ENCODE measurements at places on chromosomes 1 and 21.

DNA sequence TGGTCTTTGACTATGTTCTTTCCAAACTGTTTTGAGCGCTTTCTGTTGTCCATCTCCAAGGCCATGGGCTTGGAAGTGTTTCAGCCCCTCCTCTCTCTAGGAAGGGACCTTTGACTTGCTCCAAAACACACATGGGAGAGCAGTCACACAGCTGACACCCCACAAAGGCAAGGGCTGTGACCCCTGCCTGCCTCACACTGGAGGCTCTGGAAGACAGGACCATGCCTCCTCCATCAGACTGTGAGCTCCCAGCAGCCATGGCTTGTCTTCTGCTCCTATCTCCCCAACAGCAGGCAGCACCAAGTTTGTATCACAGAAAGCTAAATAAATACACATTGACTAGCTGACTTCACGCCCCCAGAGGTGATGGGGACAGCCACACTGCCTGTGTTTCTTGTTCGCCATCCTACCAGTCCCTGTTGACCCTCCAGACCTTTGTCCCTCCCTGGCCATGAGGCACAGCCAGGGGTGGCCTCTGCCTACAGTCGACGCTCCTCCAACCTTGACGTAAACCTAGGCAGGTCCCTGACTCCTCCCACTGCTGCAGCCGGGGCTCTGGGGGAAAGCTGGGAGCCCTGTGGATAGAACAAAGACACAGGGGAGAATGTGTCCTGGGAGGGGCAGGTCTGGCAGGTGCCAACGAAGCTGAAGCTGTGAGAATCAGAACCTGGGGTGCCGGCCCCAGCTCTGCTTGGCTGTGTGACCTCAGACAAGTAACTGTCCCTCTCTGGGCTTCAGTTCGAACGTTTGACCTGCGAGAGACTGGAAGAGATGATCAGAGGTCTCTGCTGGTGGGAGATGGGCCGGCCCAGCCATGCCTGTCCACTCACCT, 4.8 kb downstream of the PLA2G2F start:
- H3K36me3 ChIP-seq, result no peaks in the 10 kb centered on the region
- no peak overlapping the region for H3K27ac ChIP-seq
- H3K4me1 ChIP-seq, result no peaks in the 10 kb centered on the region
- no peak overlapping the region for H3K4me3 ChIP-seq
- H3K27me3 ChIP-seq, result peaks cover 8% of the 10 kb centered on the region

DNA sequence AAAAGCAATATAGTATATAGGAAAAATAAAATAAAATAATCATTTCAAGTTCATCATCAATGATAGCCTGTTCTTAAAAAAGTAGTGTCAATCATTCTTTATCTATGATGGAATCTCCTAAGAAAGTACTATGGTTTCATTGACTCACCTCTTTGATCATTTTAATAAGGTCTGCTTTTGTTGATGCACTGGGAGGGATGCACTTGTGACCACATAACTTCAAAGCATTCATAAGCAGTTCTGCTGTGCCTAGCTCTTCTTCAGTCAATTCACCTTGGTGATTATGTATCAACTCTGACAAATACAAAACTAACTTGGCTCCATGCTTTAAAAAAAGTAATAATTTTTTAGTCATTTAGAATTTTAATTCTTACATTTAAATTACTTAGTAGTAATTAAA, 84.8 kb upstream of the GNG4 start:
- no peak overlapping the region for H3K4me3 ChIP-seq
- no peaks in the 10 kb centered on the region for H3K27me3 ChIP-seq
- no peak overlapping the region for H3K27ac ChIP-seq
- H3K4me1 ChIP-seq, result peaks cover 5% of the 10 kb centered on the region
- H3K36me3 ChIP-seq, result no peaks in the 10 kb centered on the region

DNA sequence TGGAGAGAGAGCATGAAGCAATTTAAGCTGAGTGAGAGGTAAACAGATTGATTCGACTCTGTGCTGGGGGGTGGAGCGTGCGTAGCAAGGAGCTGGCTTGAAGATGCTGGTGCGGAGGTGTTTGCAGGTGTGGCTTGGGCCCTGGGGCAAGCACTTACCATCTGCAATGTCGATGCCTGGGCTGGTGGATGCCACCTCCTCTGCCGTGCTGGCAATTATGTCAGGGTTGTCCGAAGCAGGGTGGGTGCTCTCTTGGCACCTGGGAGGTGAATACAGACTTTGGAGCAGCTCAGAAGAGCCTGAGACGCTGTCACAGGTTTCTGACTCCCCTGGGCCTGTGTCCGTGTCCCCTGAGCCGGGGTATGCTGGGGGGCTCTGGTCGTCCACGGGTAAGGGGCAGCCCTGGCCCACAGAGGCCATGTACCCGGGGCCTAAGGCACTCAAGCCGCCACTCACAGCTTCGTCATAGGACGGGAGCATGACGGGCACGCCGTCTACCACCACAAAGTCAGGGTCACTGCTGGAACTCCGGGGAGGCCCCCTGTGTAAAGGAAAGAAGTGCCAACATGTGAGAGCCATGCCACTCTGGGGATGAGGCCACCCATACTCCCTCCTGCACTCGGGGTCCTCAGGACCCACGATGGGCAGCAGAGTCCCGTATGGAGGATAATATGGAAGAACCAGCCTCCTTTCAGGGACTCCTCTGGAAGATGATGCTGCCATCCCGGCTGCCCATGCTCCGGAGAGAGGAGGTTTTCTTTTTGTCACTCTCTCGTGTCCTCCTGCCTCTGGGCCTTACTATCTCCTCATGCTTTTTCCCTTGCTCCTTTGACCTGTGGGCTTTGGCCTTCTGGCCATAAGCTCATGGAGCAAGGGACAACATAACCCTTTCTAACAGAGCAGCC, 80.3 kb upstream of the TLR5 start:
- H3K4me3 ChIP-seq, result no peak overlapping the region
- H3K4me1 ChIP-seq, result no peaks in the 10 kb centered on the region
- no peaks in the 10 kb centered on the region for H3K36me3 ChIP-seq

- no peak overlapping the region for H3K4me3 ChIP-seq
- H3K27me3 ChIP-seq, result no peaks in the 10 kb centered on the region
- no peaks in the 10 kb centered on the region for H3K4me1 ChIP-seq
Measured at GRCh38 chr1:210553711-210554110, 225.0 kb downstream of the HHAT start.

DNA sequence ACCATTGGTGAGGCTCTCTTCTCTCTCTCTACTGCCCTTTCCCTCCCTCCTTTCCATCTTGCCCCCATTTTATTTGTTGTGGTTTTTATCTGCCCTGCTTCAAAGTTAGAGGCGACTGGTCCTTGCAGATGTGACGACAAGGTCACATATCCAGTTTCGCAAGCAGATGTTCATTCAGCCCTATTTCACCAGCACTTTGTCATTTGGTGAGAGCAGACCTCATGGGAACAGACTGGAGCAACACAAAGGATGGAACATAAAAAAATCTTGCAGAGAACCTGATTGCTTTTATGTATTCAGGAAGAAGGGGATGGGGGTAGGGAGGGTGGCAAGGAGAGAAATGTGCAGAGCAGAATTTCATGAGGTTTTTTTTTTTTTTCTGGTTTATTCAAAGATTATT, 84.3 kb downstream of the ELAVL4 start:
- H3K36me3 ChIP-seq, result no peaks in the 10 kb centered on the region
- no peak overlapping the region for H3K27ac ChIP-seq

GRCh38 chr1:23742670-23743286, 493 bp upstream of the ELOA start:
- peak; percentile 31 for DNase-seq
- H3K27me3 ChIP-seq, result no peaks in the 10 kb centered on the region
- H3K36me3 ChIP-seq, result no peaks in the 10 kb centered on the region
- H3K4me3 ChIP-seq, result peak overlapping the region; percentile 89
- H3K27ac ChIP-seq, result peak overlapping the region; percentile 75

DNA sequence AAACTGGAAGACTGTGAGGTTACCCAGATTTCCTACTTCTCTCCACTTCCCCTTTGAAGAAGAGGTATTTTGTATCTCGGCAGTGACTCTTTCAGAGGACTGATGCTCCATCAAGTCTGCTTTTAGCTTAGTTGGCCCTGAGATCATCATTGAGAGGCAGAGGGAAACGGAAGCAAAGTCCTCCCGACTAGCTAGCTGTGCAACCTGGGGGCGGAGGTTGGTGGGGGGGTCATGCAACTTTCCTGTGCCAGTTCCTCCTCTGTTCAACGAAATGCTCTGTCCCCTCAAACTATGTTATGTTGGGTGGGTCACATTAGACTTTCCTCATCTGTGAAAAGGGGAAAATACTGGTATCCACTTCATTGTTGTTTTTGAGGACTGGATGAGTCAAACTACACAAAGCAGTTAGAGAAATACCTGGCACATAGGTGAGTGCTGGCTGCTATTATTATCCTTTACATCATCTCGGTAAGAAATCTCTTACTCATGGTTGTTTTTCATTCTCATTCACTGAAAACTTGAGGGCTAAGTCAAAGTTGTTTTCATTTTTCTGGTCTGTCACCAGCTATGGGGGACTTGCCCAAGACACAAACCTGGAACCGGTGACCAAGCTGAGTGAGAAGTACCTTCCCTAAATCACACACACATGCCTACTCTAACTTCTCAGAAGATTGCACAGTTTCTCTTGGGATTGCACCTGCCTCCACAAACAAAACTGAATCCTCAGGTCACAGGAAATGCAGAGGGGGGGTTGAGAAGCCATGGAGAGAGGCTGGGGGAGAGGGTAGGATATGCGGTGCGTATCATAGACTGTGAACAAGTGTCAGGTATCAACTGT, 83.3 kb downstream of the ABCA4 start:
- DNase-seq, result no peak
- no peak overlapping the region for H3K4me3 ChIP-seq

DNA sequence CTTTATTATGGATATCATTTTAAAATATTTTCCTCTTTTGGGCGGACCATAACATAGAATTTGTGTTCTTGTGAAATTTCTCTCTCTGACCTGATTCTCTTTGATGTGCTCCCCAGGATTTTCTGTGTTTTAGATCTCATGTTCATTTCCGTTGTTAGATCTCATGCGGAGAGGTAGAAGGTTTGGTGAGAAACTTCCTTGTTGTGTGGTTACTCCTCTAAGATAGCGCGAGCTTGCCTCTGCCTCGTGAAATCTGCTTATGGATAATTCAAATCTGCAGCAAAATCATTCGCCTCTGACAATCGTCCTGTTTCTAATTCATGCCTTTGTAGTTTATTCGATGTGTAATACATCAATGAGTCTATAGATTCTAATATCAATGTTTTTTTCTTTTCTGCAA, 580.4 kb downstream of the USP25 start:
- no peaks in the 10 kb centered on the region for H3K36me3 ChIP-seq
- H3K27ac ChIP-seq, result no peak overlapping the region
- no peaks in the 10 kb centered on the region for H3K27me3 ChIP-seq
- H3K4me3 ChIP-seq, result no peak overlapping the region
- no peaks in the 10 kb centered on the region for H3K4me1 ChIP-seq

GRCh38 chr1:223258751-223259198, 105.2 kb downstream of the SUSD4 start:
- no peaks in the 10 kb centered on the region for H3K36me3 ChIP-seq
- peak; percentile 44 for DNase-seq
- no peak overlapping the region for H3K27ac ChIP-seq
- no peak overlapping the region for H3K4me3 ChIP-seq

GRCh38 chr1:25447547-25447946, 16.9 kb downstream of the MACO1 start:
- H3K4me1 ChIP-seq, result no peaks in the 10 kb centered on the region
- no peaks in the 10 kb centered on the region for H3K36me3 ChIP-seq
- H3K27ac ChIP-seq, result no peak overlapping the region
- H3K4me3 ChIP-seq, result no peak overlapping the region

DNA sequence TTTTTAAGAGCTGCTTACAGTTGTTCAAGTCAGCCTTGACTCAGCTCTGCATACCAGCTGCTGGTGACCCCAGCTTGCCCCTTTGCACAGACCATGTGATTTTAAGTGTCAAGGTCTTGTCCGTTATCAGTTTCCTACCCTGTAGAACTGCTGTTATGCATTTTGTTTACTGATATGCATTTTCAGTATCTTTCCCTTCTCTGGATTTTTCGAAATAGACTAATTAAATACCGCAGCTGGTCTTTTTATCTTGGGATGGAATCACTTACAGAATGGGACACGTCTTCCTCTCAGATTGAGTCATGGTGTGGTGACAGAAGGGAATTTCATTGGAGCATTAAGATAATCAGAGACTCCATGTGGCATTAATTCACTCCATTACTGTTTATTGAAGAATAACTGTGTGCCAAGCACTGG, 145.6 kb downstream of the FMN2 start:
- peaks cover 13% of the 10 kb centered on the region for H3K4me1 ChIP-seq
- H3K36me3 ChIP-seq, result peaks cover 1% of the 10 kb centered on the region
- peak; percentile 67 for DNase-seq
- no peaks in the 10 kb centered on the region for H3K27me3 ChIP-seq
- H3K4me3 ChIP-seq, result no peak overlapping the region
- peak overlapping the region; percentile 81 for H3K27ac ChIP-seq

- H3K27me3 ChIP-seq, result peaks cover 23% of the 10 kb centered on the region
- DNase-seq, result no peak
- no peak overlapping the region for H3K27ac ChIP-seq
- H3K4me3 ChIP-seq, result no peak overlapping the region
Measured at GRCh38 chr1:110258734-110259133, 48.6 kb downstream of the KCNC4 start.

DNA sequence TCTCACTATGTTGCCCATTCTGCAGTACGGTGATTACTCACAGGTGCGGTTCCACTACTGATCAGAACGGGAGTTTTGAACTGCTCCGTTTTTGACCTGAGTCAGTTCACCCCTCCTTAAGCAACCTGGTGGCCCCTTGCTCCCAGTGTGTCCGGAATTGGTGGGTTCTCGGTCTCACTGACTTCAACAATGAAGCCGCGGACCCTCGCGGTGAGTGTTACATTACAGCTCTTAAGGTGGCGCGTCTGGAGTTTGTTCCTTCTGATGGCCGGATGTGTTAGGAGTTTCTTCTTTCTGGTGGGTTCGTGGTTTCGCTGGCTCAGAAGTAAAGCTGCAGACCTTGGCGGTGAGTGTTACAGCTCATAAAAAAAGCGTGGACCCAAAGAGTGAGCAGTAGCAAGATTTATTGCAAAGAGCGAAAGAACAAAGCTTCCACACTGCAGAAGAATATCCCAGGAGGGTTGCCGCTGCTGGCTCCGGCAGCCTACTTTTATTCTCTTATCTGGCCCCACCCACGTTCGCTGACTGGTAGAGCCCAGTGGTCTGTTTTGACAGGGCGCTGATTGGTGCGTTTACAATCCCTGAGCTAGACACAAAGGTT, 17.6 kb upstream of the PARP1 start:
- H3K27ac ChIP-seq, result no peak overlapping the region
- H3K4me1 ChIP-seq, result no peaks in the 10 kb centered on the region
- no peak for DNase-seq
- no peak overlapping the region for H3K4me3 ChIP-seq
- no peaks in the 10 kb centered on the region for H3K36me3 ChIP-seq
- peaks cover 2% of the 10 kb centered on the region for H3K27me3 ChIP-seq

DNA sequence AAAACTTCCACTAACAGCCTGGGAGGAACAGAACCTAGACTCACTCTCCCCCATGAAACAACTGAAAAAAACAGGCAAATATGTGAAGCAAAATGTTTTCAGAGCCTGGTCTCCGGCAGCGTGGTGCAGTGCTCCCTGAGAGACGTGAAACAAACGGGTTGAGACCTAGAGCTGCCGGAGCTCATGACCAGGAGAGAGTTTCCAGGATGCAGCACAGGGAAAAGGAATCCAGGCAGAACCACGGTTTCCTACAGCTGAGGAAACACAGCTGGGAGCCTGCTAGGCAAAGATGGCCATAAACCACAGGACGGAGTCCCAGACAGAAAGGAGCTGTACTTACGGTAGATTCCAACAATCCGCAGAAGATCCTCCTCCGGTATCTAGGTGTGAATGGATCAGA, 20.2 kb upstream of the SLC19A1 start:
- no peak overlapping the region for H3K27ac ChIP-seq
- peaks cover 5% of the 10 kb centered on the region for H3K27me3 ChIP-seq
- H3K4me1 ChIP-seq, result no peaks in the 10 kb centered on the region
- DNase-seq, result peak; percentile 8
- H3K36me3 ChIP-seq, result no peaks in the 10 kb centered on the region

GRCh38 chr1:246583448-246584185, 17.4 kb downstream of the CNST start:
- no peak overlapping the region for H3K27ac ChIP-seq
- no peak overlapping the region for H3K4me3 ChIP-seq
- H3K4me1 ChIP-seq, result peaks cover 15% of the 10 kb centered on the region
- peaks cover 3% of the 10 kb centered on the region for H3K36me3 ChIP-seq
- H3K27me3 ChIP-seq, result no peaks in the 10 kb centered on the region

Measured in fibroblast of lung (primary cell).